ENCODE measurements at places on chromosomes 2 and 18.

DNA sequence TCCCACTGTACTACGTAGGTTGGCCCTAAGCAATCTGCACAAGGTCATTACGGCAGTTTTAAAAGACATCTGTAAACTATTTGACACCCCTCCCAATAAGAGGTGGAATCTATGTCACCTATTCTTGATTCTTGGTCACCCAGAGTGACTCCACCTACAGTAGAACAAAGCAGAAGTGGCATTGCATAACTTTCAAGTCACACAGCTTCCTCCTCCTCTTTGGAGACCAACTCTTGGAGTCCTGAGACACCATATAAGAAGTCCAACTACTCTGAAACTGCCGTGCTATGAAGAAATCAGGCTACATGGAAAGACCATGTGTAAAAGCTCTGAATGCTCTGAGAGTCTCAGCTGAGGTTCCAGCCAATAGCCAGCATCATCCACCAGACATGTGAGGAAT is 253.5 kb upstream of the CDH20 start:
- no peak for DNase-seq

DNA sequence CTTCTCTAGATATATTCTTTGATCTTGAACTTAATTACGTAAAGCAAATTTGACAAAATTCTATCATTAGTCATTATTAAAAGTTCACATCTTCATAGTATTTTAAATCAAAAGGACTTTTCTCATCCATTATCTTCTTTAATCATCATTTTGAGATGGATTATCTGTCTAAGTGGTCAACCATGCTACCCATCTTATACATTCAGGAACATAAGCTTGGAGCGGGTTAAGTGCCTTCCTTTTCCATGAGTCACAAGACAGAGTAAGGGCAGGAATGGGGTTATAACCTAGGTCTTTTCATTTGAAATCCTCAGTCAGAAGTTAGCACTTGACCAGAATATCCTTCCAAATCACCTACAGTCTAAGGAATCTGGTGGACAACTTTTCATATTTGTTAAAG is 297.1 kb downstream of the TCF4 start:
- DNase-seq, result no peak

GRCh38 chr2:129055824-129056223 is 737.2 kb upstream of the HS6ST1 start:
- no peak for DNase-seq

GRCh38 chr2:176656038-176656775 is 387.0 kb downstream of the MTX2 start:
- DNase-seq, result no peak

GRCh38 chr2:38407111-38407682 is 30.1 kb upstream of the ATL2 start:
- no peak for DNase-seq

DNA sequence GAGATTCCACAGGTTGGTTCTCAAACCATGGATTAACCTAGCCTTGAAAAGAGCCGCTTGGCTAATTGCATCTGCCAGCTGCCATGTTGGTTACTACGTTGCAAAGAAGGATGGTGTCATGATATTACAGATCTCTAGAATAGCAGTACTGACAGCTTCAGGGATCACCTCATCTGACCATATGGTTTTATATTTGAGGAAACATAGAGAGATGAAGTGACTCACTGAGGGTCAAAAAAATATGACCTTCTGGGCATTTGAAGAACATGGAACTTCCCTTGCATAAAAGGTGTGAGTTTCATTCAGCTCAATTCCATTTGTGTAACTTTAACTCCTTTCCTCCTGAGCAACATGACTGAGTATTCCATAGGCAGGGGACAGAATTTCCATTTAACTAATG is 242.3 kb downstream of the SETBP1 start:
- no peak for DNase-seq

- no peak for DNase-seq
Measured at GRCh38 chr2:108691447-108691846, 27.8 kb upstream of the RANBP2 start.

DNA sequence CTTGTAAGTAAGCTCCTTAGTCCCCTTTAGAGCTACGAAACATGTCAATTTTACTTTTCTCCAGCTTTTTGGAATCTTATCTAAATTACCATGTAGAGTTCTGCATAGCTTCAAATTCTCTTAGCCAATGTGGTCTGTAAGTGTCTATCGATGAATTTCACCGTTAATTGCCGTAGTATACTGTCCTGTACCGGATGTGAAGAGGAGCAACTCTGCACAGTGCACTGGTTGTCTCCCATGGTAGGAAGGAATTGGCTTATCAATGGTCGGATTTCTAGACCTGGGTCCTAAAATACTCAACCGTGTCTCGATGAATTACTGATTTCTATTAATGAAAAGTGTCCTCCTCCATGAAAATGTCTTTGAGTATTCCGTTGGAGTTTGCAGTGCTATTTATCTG is 1.9 kb downstream of the NOP58 start:
- DNase-seq, result no peak

DNA sequence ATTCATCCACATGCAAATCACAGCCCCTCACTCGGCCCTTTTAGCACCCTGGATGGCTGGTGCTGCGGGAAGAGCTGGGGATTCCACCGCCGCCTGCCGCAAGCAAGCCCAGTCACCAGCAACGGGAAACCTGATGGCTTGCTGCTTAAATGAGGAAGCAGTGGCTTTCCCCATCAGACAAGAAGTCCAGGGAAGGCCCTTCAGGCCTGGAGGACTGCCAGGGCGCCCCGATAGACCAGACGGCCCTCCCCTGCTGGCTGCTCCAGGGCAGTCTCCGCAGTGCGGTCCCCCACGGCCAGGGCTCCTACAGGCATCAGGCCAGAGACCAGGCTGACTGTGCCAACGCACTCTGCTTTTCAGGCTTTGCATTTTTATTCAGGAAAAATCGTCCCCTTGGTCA is 439.1 kb downstream of the EIPR1 start:
- DNase-seq, result no peak

DNA sequence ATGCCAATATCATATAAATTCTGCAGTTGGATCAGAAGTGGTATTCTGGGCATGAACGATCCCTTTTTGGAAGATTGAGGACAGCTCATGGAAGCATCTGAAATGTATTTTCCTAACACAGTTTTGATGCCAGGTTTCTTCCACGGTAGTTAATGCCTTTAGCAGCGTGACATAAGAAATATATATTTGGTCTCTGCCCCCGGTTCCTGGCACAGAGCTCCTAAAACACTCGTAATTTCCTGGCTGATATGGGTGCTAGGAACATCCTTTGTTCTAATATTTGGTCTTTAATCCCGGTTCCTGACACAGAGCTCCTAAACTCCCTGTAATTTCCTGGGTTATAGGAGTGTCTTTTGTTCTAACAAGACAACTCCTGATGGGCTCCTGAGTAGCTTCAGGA is 8.2 kb upstream of the CABLES1 start:
- no peak for DNase-seq

DNA sequence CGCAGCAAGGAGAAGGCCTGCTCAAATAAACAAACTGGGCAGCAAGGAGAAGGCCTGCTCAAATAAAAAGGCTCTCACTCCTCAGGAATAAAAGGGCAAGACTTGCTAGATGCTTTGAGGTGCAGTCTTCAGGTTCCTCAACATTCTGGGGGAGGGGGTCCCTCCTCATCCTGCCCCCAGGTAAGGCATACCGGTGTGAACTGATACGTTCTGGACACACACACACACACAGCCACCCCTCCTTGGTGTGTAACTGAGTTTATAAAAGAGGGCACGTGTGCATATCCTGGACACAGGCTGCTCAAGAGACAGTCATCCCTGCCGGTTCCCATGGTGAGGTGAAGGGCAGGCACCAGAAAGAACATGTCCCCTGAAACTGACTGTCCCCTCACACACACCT is 4.5 kb downstream of the TEX261 start:
- no peak for DNase-seq

GRCh38 chr2:221857719-221858118 is 285.6 kb upstream of the EPHA4 start:
- DNase-seq, result no peak

- DNase-seq, result no peak
Measured at GRCh38 chr2:111135910-111136297, 15.2 kb downstream of the BCL2L11 start.

DNA sequence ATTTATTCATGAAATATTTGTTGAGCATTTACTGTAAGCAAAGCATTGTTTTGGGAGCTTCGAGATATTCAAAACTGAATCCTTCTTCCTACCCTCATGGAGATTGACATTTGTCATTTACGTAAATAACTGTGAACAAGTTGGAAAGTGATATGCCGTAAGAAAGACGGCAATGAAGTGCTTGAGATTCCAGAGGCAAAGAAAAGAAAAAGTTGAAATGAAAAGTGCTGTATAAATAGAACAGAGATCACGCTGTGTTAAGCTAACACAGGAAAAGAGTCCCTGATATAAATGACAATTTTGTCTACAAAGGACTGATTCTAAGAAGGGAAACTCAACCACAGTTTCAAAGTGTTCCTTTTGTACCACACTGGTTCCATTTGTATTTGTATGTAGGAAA is 1.8 kb downstream of the CHRNA1 start:
- no peak for DNase-seq

DNA sequence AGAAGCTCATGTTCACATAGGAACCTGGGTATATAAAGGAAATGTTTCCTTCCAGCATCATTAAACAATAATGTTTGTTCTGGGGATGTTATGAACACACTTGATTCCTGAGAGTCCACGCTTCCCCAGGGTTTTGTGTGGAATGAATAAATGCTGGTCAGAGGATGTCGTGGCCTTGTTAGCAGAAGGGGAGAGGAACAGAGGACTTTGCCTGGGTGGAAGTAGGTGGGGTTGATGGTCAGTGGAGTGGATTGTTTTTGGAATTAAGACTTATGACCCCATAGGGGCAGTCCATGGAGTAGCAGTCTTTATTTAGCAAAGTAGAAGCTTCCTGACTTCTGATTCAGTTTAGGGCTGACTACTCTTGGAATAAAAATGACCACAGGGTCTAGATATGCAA is 139.6 kb downstream of the MYO1B start:
- DNase-seq, result no peak

- no peak for DNase-seq
Measured at GRCh38 chr2:240178564-240178963, 38.1 kb upstream of the OTOS start.

DNA sequence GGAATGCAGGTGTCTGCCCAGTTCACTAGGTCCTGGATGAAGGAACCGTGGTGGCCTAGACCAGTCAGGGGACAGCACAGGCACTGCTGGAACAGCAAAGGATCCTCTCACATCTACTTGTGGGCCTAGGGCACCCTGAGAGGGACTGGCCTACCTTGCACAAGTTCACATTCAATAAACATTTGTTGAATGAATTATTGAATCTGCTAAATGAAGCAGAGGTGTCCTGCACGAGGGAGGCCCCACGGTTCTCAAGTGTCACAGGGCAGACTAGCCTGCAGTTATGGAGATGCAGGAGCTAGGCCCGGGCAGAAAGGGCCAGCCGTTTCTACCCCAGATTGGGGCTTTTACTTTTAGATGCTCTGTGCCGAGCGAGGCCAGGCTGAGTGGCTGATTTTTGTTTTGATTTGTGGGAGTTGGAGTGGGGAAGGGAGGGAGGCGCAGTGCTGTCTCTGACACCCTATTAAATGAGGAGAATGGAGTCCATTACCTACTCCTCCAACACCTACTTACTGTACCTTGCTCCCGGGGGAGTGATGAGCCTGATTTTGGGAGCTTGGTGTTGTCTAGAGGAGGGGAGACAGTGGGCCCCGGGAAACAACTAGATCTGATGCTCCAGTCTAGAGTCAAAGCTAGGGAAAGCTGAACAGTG is 18.4 kb downstream of the SH2D6 start:
- no peak for DNase-seq

DNA sequence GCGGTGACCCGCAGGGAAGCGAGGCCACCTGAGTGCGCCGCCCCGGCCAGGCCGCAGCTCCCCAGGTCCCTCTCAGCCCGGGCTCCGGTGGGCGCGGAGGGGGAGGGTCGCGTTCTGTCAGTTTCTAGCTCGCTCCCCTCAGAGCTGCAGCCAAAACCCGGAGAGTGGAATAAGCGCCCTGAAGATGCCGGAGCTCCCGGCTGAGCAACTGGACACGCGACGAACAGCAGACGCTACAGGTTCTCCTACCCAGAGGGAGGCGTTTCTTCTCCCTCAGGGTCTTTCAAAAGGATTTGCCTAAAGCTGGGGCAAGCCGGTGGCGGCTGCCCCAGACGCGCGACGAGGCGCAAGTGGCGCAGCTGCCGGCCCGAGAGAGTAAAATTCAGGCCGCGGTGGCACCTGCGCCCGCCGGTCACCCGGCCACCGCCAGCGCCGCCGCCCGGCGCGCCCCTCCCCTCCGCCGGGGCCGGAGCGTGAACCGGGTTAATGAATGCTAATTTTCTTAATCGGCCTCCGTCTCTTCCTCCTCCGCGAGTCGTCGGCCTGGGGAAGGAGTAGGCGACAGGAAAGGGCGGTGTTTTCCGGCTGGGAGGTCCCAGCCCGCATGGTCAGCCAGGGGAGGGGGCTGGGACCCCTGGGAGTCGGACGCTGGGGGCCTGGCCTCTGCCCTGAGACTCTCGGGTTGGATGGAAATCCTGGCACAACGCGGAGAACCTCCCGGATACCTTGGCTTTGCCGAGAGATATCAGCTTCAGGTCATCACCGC is 845 bp upstream of the CDC42EP3 start:
- peak; percentile 86 for DNase-seq

DNA sequence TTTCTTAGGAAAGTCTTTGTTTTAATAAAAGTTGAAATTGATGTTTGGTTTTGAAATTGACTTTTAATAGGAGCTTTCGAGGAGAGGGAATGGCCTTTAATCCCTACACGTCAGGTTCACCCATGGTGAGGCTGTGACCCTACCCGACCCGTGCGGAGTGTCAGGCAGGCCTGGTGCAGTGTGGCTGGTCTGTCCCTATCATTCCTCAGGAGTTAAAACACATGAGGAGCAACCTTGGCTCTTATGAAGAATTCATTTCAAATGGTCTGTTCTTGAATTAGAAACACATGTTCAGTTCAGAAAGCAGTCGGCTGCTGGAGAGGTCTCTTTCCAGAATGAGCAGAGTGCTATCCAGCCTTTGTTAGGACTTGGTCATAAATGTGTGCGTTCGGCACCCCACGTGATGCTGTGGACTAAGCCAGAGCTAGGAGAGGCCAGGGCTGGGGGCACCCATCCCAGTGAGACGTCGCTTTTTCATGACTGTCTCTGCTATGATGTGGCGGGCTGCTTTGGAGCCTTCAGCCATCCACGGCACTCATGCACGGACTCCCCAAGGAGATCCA is 54.7 kb downstream of the EMILIN2 start:
- no peak for DNase-seq

GRCh38 chr2:62136956-62137830 is 58.7 kb upstream of the B3GNT2 start:
- DNase-seq, result no peak

- DNase-seq, result no peak
Measured at GRCh38 chr18:11047817-11048216, 101.6 kb downstream of the PIEZO2 start.

GRCh38 chr2:57376985-57377384 is 669.6 kb upstream of the VRK2 start:
- DNase-seq, result no peak

DNA sequence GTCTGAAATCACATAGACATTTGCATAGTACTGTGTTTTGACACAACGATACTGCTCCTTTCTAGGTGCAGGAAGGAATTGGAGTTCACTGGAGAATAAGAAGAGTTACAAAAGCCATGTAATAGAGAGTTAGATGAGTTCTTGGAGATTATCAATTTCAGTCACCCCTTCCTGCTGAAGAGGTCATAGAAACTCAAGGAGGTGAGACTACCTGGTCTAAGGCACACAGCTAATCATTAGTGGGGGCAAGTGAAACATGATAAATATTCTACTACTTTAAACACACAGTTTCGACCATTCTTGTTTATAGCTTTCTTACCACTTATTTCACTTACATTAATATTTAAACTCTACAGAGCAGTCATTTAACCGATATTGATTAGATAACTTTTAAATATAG is 286.9 kb upstream of the NXPH2 start:
- DNase-seq, result no peak
